Esophagus squamous epithelium (tissue), 5 donors: ENCODE measurements at places on chromosomes 2 and 18.

DNA sequence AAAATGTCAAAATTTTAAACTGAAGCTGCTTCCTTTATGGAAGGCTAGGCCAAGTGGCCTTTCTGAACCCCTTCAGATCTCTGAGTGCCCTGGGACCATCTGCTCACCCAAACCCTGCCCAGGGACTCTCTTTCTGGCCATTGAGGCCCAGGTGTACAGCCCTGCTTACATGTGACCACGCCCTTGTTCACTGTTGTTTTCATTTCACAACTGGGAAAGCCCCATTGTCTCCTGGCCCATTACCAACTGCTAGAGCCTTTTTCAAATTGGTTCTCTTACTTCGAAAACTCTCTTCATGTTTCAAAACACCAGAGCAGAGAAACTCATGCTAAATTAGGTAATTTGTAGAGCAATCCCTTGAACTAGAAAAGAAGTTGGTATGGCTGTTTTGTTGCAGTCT lies 219.5 kb upstream of the TANK start:
- no peak for DNase-seq

DNA sequence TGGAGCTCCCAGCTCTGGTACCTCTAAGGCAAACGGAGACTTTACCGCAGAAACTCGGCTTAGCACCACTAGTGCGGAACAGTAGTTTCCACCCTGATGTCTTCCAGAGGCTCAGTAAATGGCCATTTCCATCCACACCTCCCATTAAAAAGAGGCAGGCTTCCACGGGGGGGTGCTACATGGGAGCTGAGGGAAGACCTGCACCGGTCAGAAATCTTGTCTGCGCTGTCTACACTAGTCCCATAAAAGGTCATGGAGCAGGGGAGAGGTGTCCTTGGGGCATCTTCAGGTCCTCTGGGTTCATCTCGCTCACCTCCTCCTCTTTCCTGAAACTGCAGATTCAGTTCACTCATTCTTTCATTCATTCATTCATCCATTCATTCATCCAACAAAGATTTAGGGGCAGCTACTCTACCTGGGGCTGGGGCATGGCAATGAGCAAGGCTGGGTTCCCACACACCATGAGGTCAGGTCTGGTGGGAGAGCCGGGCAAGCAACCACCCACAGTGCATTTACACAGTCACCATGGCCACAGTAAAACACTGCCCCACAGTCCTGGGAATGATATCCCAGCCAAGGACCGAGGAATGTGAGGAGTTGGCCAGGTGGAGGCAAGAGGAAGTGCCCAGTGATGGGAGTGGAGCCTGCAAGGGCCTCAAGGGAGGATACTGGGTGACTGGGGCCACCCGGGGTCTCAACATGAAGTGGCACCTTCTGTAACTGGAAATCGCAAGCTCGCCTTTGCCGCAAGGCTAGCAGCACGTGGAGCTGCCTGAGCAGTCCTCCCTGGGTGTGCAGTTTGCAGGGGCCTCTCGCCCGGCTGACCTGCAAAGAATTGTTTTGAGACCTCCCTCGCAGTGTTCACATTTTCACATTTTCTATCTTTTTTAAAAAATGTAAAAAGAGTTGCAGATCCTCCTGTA lies 180.2 kb upstream of the RAB6C start:
- DNase-seq, result no peak

DNA sequence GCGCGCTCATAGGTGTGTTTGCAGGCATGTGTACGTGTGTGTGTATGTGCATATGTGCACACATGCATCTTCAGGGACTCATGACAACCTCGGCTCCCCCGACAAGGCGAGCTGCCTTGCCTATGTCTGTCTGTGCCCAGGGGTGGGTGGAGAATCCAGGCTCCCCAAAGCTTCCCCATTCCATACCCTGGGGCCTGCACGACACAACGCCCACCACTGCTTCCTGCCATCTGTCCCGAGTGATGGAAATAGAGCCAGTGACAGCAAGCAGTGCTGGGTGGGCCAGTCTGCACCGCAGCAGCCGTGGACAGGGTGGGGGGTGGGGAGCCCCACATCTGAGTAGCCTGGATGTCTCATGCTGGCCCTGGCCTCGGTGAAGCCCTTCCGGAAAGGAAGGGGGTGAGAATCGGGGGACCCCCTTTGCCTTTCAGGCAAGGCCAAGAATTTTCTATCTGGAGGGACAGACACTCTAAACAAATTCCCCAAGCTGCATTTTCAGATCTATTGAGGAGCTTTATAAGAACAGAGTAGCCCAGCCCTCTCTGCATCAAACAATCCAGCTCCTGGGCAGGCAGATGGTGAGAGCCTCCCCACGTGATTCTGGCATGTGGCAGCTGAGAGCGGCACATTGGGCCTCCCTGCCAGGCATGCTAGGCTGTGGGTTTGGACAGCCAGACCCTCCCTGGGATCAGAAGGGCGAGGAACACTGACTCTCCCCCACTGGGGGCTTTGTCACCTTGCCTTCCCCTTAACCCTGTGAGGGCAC lies 4.9 kb downstream of the KCNIP3 start:
- no peak for DNase-seq

- DNase-seq, result no peak
These were observed 2.4 kb downstream of the SMCHD1 start for GRCh38 chr18:2657788-2658458.

GRCh38 chr2:149538138-149538833 lies 49.3 kb downstream of the MMADHC start:
- DNase-seq, result no peak

DNA sequence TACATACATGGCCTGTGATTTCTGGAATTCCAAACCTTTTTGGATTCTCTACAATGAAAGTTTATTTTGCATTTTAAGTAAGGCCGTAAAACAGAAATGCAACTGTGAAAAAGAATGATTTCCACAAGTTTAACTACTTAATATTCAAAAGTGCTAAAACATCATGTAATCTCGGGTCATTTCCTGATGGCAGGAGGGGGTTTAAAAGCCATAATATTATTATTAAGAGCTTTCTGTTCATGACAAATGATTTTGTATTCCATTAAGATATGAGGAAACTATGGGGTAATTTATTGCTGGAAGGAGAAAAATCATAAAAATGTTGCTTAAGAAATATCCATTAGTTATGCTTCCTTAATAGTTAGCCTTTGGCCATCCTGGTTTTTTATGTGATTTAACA lies 65.7 kb downstream of the COL4A3 start:
- no peak for DNase-seq

- no peak for DNase-seq
These were observed 53.6 kb upstream of the LAPTM4A start for GRCh38 chr2:20104900-20105545.
